ENCODE measurements at places on chromosomes 1 and 21.

- no peak for DNase-seq
These were observed 365.8 kb downstream of the RGS7 start for GRCh38 chr1:240991230-240991629.

- DNase-seq, result no peak
These were observed 103.7 kb downstream of the PRDM16 start for GRCh38 chr1:3172431-3173380.

DNA sequence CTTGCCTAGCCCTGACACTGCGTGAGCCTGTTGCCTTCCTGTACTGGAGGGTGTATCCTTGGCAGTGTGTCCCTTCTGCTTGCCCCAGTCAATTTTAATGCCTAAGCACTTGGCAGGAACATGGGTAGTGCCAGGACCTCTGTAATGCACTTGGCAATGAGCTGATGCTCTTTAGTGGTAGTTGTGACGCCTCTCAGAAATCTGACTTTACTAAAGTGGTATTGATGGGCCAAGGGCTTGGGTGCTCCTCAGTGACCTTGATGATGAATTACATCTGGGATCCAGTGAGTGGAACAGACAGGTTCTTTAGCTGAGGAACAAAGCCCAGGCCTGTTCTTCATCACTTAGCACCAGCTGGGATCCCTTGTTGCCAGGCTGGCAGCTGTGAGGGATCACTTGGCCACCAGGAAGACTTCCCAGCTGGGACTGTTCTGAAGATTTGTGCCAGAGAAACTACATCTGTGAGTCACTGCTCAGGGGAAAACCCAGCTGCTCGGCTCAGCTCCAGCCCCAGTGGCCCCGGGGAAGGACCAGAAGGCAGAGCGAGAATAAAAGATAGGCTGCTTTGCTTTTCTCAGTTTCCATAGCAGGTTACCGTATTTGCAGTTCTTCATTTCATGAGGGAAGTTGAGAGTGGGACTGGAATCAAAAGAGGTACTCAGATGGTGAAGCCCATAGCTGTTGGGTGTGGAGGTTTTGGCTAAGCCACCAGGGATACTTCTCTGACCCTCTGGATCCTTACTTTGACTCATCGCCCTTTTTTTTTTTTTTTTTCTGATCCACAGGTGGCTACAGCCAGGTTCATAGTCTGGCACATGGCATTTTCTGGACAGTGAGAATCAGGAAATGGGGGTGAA, 28.5 kb upstream of the KCNA2 start:
- DNase-seq, result no peak

- no peak for DNase-seq
These were observed 20.8 kb downstream of the SSR2 start for GRCh38 chr1:155999964-156000363.

GRCh38 chr1:107653765-107654164, 311.2 kb downstream of the VAV3 start:
- DNase-seq, result no peak

GRCh38 chr1:33712186-33712585, 151.7 kb upstream of the HMGB4 start:
- DNase-seq, result no peak

All from chondrocyte (in vitro differentiated cells).